Uterus (tissue), 4 donors: ENCODE measurements at places on chromosomes 7 and 10. TPM values are rescaled to one million over a fixed set of nuclear protein-coding genes. Genes with fewer than 3 reads are reported as not detected.

Gene LOXL4
- 16.9 TPM for total RNA-seq

DNA sequence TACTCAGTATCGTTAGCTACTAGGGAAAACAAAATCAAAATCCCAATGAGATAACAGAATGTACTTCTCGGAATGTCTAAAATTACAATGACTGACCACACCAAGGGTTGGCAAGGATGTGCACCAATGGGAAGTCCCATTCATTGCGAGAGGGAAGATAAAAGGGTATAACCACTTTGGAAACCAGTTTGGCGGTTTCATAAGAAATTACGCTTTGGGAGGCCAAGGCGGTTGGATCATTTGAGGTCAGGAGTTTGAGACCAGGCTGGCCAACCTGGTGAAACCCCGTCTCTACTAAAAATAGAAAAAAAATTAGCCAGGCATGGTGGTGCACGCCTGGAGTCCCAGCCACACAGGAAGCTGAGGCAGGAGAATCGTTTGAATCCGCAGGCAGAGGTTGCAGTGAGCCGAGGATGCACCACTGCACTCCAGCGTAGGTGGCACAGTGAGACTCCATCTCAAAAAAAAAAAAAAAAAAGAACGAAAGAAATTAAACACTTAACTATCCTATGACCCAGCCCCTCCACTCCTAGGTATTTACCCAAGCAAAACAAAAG, 7.6 kb downstream of the HACD1 start:
- no peaks in the 10 kb centered on the region for H3K27me3 ChIP-seq
- H3K4me3 ChIP-seq: no peak overlapping the region
- no peaks in the 10 kb centered on the region for H3K4me1 ChIP-seq
- H3K27ac ChIP-seq: no peak overlapping the region

GRCh38 chr7:21300692-21301091, 127.2 kb upstream of the SP4 start:
- H3K4me3 ChIP-seq: no peak overlapping the region
- DNase-seq: no peak
- no peaks in the 10 kb centered on the region for H3K4me1 ChIP-seq

- no peaks in the 10 kb centered on the region for H3K27me3 ChIP-seq
- H3K4me1 ChIP-seq: no peaks in the 10 kb centered on the region
- H3K27ac ChIP-seq: no peak overlapping the region
- no peak for DNase-seq
Measured at GRCh38 chr7:158550886-158551452, 36.7 kb downstream of the PTPRN2 start.

DNA sequence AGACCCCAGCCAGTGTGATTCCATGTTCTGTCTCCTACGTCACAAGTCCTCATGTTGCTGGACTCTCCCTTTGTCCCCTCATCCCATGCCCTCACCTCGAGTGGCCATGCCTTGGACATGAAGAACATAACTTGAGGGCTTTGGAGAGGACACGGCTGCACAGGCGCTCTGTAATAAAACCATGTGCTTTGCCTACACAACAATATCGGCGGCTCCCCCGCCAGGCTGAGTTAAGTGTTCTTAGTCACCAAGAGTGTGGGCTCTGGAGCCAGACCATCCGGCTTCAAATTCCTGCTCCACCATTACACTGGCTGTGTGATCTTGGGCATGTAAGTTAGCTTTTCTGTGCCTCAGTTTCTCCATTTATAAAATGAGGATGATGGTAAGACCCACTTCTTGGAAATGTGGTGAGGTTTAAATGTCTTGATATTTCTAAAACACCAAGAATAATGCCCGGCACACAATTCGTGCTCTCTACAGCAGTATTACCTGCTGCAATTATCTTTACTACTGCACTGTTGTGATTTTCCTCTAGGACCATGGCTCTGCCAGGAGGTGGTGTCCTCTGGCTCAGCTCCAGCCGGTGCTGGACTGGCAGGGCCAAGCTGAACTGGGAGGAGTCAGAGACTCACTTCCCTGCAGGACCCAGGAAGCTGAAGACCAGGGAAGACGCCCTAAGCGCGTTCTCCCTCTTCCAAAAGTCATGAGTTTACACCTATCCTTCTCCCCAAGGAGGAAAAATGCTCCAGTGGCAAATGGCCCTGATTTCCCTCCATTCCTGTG, 15.7 kb downstream of the SLIT1 start:
- no peak overlapping the region for H3K4me3 ChIP-seq
- H3K27me3 ChIP-seq: no peaks in the 10 kb centered on the region
- DNase-seq: no peak
- H3K27ac ChIP-seq: no peak overlapping the region
- H3K4me1 ChIP-seq: no peaks in the 10 kb centered on the region
- no peaks in the 10 kb centered on the region for H3K36me3 ChIP-seq

DNA sequence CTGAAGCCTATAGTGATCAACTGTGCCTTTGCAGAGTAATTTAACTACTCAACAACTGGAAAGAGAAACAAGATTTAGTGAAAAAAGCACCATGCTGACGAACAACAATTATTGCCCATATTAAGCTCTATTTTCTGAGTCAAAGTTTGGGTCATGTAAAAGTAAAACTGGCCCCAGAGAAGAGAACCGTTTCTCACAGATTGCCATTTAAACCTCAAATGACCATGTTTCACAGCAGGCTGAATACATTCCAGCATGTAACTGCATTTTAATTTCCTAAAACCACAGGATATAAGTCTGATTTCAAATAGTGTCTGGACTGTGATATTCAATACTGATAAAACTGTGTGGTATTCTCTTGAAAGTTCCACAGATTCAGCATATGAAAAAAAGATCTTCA, 140.7 kb downstream of the ATE1 start:
- no peaks in the 10 kb centered on the region for H3K36me3 ChIP-seq
- no peaks in the 10 kb centered on the region for H3K4me1 ChIP-seq
- H3K4me3 ChIP-seq: no peak overlapping the region
- H3K27ac ChIP-seq: no peak overlapping the region
- DNase-seq: no peak
- no peaks in the 10 kb centered on the region for H3K27me3 ChIP-seq

- no peaks in the 10 kb centered on the region for H3K36me3 ChIP-seq
- DNase-seq: no peak
- H3K27ac ChIP-seq: no peak overlapping the region
- H3K4me3 ChIP-seq: no peak overlapping the region
- no peaks in the 10 kb centered on the region for H3K4me1 ChIP-seq
- H3K27me3 ChIP-seq: no peaks in the 10 kb centered on the region
Measured at GRCh38 chr10:17067376-17068264, 62.0 kb downstream of the CUBN start.

DNA sequence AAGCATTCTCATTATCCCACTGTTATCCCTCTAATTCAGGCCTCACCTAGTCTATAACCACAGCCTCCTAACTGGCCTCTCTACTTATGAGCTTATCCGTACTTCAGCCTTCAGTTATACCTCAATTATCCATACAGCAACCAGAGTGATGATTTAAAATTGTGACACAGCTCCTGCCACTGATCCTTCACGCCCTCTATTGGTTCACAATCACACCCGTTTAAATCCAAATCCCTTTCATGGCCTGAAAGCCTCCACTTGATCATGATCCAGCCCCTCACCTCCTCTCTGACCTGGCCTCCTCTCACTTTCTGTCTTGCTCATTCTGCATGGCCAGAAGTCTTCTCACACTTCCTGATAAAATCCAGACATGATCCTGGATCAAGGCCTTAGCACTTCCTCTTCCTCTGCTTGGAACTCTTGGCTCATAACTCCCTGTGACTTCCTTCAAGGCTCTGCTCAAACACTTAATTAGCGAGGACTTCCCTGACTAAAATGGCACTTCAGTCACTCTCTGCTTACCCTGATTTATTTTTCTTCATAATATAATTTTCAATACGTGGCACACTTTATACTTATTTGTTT, 19.0 kb upstream of the TMEM26 start:
- no peak overlapping the region for H3K4me3 ChIP-seq
- no peaks in the 10 kb centered on the region for H3K4me1 ChIP-seq
- no peak overlapping the region for H3K27ac ChIP-seq
- no peaks in the 10 kb centered on the region for H3K36me3 ChIP-seq
- no peaks in the 10 kb centered on the region for H3K27me3 ChIP-seq
- DNase-seq: no peak

DNA sequence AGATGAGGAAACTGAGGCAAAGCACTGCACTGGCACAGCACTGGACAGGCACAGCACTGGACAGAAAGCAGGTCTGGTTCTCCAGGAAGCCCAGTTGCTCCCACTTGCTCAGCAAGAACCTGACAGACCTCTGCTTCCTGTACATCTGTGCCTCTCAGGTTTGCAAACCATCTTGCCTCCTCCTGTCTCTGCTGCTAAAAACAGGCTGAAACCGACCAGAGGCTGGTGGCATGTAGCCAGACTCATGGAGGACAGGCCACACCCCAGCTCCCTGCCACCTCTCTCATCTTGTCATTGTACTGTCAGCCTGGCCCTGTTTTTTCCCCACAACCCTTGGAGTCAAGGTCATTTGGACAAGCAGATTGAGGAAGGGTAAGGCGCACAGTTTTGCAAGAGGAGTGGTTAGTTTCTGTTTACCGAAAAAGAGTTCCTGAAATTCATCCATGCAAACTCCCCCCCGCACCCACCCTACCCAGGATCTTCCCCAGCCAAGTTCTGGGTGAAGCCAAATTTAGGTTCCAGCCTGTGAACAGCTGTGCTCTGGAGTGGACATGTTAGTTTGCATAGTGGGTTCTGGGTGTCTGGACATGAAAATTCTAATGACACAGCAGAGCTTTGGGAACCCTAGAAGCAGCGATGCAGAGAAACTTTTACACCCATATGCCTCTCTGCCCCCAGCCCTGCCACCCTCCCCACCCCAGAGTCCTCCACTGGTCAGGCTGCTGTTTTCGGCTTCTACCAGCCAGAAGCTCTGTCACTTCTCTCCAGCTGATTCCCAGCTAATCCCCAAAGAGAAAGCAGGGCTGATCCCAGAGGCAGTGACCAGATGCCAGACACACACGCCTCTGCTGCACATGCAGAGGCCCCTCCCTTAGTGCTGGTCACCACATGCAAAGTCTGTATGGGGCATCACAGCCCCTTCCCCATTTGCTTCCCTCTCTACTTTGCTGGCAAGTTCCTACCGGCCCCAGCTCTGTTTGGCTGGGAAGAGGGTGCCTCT, 8.5 kb upstream of the C10orf105 start:
- no peaks in the 10 kb centered on the region for H3K27me3 ChIP-seq
- no peaks in the 10 kb centered on the region for H3K4me1 ChIP-seq
- no peak overlapping the region for H3K4me3 ChIP-seq

Gene SRRT
- total RNA-seq: 17.1 TPM

GRCh38 chr7:115827305-115828045, 203.1 kb downstream of the TFEC start:
- no peaks in the 10 kb centered on the region for H3K27me3 ChIP-seq
- H3K27ac ChIP-seq: no peak overlapping the region
- no peaks in the 10 kb centered on the region for H3K4me1 ChIP-seq
- no peak overlapping the region for H3K4me3 ChIP-seq
- DNase-seq: no peak

DNA sequence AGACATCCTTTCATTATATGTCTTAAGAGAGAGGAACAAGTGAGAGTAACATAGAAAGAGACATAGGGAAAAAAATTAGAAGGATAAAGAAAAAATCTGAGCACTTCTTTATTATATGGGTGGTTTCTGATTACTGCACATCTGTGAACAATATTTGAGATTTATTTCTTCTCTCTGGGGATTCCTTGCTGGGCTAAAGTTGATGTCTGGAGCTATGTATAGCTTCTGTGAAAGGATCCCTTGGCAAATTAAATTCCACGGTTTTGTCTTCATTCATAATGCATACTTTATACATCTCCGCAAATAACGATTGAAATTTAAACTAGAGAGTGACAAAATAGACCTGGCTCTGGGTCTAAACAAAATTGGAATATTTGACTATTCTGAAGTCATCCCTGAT, 232.2 kb upstream of the CTBP2 start:
- H3K36me3 ChIP-seq: no peaks in the 10 kb centered on the region
- H3K4me3 ChIP-seq: no peak overlapping the region
- H3K4me1 ChIP-seq: no peaks in the 10 kb centered on the region
- H3K27me3 ChIP-seq: no peaks in the 10 kb centered on the region
- no peak overlapping the region for H3K27ac ChIP-seq
